ENCODE measurements at places on chromosomes 3 and 15.

DNA sequence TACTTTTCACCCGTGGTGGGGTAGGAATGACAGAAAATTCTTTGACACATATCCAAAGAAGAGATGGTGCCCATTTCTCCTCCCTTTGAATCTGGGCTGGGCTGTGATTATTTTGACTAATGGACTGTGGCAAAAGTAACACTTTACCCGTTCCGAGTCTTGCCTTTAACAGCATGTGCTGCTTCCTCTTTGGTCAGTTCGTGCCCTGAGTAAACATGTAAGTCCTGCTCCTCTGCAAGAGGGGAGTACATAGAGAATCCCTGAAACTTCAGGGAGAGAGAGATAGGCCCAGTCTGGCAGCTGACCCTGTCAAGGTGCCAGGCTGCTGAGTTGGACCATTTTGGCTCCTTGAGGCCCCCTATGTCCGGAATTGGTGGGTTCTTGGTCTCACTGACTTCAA lies 243.1 kb downstream of the EPHB1 start:
- no peak for DNase-seq

DNA sequence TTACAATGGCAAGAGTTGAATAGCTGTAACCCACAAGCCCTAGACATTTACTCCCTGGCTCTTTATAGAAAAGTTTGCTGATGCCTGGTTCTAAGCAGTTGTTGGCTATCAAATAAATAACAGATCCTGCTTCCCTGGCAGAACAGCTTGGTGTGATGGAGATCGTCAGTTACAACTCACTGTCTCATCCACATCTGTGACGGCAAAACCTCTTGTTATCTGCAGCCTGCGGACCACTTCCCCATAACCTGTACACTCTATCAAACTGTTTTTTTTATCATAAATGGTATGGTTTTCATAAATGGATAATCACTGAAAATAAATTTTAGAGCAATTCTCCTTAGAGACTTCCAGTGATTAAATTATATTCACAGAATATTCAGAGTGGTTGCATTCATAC lies 14.1 kb downstream of the ZDHHC3 start:
- DNase-seq = no peak

GRCh38 chr3:197926418-197926817 lies 23.6 kb upstream of the RPL35A start:
- no peak for DNase-seq

GRCh38 chr3:127688416-127689265 lies 15.9 kb downstream of the ABTB1 start:
- peak; percentile 75 for DNase-seq

- peak; percentile 62 for DNase-seq
These were observed 46.6 kb upstream of the ATP2B2 start for GRCh38 chr3:10551821-10552630.

DNA sequence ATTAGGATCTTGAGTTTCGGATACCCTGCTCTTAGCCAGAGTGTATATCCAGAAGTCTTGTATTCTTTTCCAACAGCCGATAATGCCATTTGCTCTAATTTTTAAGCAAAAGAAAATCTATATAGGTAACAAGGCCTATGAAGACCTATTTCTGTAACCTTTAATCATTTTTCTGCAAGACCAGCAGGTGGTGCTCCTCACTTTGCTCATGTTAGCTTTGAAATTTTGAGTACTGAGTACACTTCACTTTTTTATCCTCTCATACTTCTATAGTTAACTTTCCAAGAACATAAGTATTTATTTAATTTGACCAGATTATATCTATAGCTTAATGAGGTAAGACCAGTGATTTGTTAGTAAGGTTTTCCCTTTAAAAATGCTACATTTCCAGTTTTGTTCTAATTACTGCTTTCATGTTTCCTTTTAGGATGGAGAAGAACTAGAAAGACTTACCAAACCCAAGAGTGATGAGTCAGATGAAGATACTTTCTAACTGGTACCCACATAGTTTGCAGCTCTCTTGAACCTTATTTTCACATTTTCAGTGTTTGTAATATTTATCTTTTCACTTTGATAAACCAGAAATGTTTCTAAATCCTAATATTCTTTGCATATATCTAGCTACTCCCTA lies 20.5 kb downstream of the SLC35A5 start:
- no peak for DNase-seq
